ENCODE measurements at places on chromosomes 7 and 10. TPM values are rescaled to one million over a fixed set of nuclear protein-coding genes. Genes with fewer than 3 reads are reported as not detected.

- DNase-seq, result no peak
Measured at GRCh38 chr10:65660006-65660405, 1265.8 kb upstream of the LRRTM3 start.

DNA sequence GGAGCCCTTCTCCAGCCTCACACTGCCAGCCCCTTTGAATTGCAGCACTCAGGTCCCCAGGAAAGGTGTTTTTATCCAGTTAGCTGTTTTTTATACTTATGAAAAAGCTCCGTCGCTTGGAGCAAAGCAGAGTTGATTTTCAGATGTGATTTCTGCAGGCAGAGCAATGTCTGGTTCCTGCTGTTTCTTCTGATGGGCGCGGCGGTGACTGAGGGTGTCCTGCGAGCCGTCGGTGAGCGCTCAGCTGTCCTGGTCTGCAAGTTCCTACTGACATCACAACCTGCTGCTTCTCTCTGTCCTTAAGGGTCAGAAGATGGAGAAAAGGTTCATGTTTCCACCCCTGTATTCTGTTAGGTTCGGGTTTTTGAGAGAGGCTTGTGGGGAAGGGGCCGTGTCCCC is 109.6 kb upstream of the FAM20C start:
- DNase-seq, result no peak

DNA sequence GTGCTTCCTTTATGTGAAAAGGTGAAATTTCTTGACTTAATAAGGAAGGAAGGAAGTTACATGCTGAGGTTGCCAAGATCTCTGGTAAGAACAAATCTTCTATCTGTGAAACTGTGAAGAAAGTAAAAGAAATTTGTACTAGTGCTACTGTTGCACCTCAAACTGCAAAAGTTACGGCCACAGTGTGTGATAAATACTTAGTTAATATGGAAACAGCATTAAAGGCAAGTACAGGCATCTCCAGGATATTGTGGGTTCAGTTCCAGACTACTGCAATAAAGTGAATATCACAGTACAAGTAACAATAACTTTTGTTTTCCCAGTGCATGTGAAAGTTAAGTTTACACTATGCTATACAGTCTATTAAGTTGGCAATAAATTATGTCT is 22.8 kb upstream of the ZNF282 start:
- no peak for DNase-seq

GRCh38 chr10:76197293-76197692 is 765.9 kb downstream of the LRMDA start:
- DNase-seq, result no peak

- no peak for DNase-seq
Measured at GRCh38 chr10:127319691-127320090, 123.3 kb upstream of the INSYN2A start.

DNA sequence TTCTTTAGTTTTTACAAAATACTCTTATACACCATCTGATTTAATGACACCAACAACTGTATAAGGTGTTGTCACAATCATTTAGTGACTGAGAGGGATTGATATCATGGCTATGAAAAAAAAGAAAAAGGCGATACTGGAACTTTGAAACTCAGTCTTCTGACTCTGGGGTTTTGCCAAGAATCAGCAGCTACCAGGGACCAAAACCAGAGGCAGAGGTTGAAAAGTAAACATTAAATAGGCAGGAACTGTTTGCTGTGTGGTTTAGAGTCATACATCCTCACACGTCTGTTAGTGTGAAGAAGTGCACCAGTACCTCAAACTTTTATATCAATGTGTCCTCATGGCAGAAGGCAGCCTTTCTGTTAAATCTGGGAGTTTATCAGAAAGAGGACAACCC is 19.9 kb upstream of the GGCT start:
- no peak for DNase-seq

DNA sequence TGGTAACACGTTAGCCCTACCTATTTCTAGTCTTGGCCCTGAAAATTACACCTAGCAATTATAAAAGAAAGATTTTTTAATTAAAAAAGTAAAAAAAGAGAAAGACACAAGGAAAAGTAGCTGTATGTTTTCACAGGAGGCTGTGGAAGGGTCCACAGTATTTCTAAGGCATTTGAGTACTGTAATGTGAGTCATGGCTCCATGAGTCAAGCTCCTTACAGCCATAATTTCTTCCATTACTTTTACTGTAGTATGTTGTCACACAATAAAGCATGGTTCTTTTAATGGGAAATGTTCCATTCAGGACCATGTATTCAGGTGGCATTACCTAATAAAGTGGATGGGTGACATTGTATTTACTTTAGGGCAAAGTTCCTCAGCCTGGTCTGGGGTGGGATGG is 113.4 kb downstream of the GPR37 start:
- no peak for DNase-seq

DNA sequence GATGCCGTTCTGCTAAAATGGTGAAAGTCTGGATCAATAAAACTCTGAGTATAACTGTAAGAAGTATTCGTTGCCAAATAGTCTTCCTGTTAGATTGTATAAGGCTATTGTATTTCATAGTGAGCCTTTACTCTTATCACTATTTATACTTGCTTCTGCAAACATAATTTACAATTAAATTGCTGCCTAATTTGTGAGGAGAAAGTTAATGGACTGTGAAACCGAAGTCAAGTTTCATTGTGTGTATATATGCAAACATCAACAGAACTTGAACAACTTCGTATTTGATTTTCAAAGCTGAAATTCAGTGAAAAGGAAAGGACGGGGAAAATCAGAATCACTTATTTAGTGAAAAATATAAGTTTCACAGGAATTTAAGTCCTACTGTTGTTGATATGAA is 135.9 kb upstream of the CCDC6 start:
- no peak for DNase-seq

Gene SLC4A2
- 65.4 TPM for total RNA-seq

- peak; percentile 14 for DNase-seq
Measured at GRCh38 chr7:42573881-42574672, 337.1 kb upstream of the GLI3 start.

Gene ASAH2B
- 2.3 TPM for total RNA-seq

- no peak for DNase-seq
Measured at GRCh38 chr7:28723336-28723735, 234.8 kb downstream of the TRIL start.

GRCh38 chr7:30655096-30655970 is 26.9 kb downstream of the CRHR2 start:
- no peak for DNase-seq

DNA sequence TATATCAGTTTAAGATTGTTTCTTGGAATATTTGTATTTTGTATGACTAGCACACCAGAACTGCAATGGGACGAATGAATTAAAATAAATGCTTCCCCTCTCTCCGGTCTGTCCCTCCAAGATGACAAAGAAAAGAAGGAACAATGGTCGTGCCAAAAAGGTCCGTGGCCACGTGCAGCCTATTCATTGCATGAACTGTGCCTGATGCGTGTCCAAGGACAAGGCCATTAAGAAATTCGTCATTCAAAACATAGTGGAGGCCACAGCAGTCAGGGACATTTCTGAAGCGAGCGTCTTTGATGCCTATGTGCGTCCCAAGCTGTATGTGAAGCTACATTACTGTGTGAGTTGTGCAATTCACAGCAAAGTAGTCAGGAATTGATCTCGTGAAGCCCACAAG is 17.2 kb upstream of the PAPSS2 start:
- DNase-seq, result no peak

GRCh38 chr7:39624442-39624807 is 1.1 kb downstream of the RALA start:
- peak; percentile 60 for DNase-seq

Gene EPHB4
- total RNA-seq, result 24.9 TPM

Gene MALRD1
- total RNA-seq, result 0.36 TPM

DNA sequence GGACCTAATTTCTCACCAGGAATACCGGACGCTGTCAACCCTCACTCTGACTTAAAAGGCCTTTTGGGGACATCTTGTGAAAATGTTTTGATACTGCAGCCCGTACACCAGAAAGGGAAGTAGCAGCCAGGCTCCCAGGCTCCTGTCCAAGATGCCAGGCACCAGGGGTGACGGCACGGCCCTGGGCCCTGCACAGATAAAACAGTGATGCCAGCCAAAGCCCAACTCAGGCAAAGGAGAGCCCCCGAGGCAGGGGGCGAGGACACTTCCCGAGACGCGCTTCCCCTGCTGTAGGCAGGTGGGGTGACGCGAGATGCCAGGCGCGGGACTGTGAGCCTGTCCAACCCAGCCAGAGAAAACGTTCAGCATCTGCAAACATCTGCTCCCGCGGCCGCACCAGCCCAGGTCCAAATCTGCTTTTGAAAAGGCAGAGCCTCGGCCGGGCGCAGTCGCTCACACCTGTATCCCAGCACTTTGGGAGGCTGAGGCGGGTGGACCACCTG is 15.7 kb downstream of the ZFAND2A start:
- DNase-seq, result peak; percentile 31

Gene GNGT1
- not detected for total RNA-seq

Gene UCMA
- total RNA-seq, result not detected

DNA sequence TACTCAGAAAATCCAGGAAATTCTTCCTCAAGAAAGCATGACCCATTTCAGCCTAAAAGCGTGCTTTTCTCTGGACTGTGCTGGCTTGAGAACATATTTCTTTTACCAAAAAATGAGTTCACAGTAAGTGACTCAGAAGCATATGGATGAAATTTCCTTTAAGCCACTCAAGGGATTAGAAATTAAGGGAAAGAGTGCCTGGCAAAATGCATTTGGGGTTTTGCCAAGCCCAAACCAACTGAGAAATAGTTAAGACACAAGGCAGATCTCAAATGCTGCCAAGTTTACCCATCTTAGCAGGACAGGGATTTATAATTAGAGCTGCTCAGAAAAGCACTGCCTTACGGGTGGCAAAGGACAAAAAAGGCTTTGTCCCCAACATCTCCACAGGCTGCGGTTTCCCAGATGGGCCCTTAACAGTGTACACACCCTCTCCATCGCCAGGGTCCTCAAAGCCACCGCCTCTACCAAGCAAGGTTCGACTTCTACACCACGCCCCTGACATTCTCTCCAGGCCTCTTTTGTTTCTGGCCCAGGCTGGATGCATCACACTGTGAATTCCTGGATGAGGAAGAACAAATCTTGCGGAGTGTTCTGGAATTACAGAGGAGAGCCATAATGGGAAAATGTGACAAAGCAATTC is 30.1 kb upstream of the CDHR3 start:
- peak; percentile 96 for DNase-seq

Gene GRK5
- 20.5 TPM for total RNA-seq

Gene GPRIN2
- total RNA-seq, result not detected

GRCh38 chr10:110241841-110242240 is 34.4 kb downstream of the MXI1 start:
- no peak for DNase-seq

GRCh38 chr7:139635526-139636302 is 112.2 kb downstream of the CLEC2L start:
- no peak for DNase-seq

Gene PON2
- total RNA-seq, result 52.5 TPM

- no peak for DNase-seq
Measured at GRCh38 chr7:1246871-1247526, 14.3 kb downstream of the UNCX start.

Gene KLF14
- total RNA-seq, result not detected

- no peak for DNase-seq
Measured at GRCh38 chr10:130862122-130862521, 449.4 kb downstream of the TCERG1L start.

DNA sequence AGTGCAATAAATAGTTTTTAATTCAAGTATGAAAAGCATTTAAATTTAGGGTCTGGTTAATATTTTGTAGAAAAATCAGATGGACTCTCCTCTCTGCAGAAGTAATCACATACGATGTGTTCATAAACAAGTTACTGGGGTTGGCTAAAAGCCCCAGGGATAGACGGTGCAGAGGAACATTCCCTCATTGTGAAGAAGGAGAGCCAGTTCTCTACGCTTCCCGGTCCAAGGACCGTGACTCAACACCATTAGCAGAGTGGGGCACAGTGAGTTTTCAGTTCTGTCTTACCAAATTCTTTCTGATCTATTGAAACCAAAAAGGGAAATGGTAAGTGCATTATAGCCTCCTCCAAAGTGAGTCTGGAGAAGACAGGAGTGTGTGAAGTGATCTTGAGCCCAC is 327.8 kb downstream of the WDR37 start:
- DNase-seq, result no peak

Gene IMPDH1
- 22.3 TPM for total RNA-seq

GRCh38 chr7:101629171-101629570 is at the start of gene MYL10:
TSS of gene MYL10 (minus strand) at chr7:101629296. CDS start at chr7:101629118, 178 bp downstream.
- DNase-seq, result no peak

DNA sequence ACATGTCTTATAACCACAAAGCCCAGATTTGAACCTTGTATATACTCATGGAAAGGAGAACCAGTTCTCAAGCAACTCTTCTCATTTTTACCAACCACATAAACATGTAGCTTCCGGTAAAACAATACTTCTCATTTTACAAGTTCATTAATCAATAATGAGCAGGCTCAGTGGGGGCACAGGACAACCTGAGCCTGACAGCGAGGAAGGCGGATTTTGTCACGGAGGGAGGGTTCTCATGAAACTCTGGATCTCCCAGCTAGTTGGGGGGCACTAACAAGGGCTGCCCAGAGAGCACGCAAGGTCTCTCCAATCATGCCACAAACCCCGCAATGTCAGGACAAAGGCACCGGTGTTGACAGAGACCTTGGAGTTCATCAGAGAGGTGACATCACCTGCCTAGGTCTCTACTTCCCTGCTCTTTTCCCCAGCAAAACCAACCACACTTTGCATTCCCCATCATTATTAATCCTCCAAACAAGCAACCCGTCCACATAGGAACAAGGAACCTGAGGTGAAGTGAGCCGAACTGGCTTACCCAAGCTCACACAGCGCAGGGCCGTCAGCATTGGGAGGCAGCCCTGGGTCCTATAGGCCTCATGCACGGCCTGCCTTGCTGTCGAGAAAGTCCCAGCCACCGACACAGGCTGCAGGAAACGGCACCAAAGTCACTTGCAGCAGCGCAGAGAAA is 192.1 kb upstream of the KLF14 start:
- DNase-seq, result no peak

Gene FLNC
- 193 TPM for total RNA-seq

Gene ASIC3
- total RNA-seq, result not detected

Gene PRSS37
- not detected for total RNA-seq

Gene CYP26C1
- 0.09 TPM for total RNA-seq

Gene C10orf67
- not detected for total RNA-seq

DNA sequence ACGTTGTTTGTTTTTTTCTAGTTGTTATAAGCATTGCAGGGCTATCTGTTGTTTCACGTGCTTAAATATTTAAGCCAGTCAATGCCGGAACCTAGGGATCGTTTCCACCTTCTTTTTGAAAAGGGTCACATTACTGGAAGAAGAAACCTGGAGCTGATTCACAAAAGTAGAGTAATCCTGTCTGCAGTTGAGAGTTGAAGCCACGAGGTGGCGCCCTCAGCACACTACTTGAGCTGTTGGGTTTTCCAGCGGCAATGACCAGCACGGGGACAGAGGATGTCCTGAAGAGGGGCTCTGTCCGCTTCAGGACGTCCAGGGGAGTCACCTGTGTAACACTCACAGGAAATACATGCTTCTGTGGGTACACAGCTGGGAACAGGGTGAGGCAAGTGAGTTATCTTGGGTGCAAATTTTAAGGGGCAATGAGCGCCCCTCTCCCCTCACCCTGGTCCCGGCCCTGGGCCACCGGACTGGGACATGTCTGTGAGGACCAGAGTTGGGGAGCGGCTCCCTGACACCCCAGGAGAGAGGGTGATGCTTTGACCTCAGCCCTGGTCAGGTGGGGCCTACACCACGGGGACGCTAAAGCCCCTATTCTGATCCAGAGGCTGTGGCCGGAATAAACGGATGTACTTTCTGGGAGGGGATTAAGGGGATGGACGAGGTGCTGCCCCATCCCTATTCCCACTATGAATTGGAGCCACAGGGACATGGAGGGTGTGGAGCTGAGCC is 26.3 kb upstream of the WDFY4 start:
- DNase-seq, result peak; percentile 70
